ENCODE measurements at places on chromosomes 3 and 15. TPM values are rescaled to one million over a fixed set of nuclear protein-coding genes. Genes with fewer than 3 reads are reported as not detected.

DNA sequence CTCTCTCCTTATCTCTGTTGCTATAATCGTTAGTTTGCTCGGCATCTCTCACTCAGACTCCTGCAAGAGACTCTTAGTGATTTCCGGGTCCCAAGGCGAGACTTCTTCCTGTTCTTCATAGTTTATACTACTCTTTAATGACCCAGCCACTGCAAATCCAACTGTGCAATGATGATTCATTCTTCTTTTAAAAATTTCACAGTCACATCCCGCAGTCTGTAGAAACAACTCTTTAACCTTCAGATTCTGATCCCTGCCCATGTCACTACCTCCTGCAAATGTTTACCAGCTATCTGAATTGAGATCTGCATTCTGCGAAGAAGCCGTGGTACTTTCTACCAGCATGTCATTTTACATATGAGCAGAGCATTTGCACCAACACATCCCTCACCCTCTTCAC is 2.8 kb upstream of the VGLL3 start:
- no peak for DNase-seq

DNA sequence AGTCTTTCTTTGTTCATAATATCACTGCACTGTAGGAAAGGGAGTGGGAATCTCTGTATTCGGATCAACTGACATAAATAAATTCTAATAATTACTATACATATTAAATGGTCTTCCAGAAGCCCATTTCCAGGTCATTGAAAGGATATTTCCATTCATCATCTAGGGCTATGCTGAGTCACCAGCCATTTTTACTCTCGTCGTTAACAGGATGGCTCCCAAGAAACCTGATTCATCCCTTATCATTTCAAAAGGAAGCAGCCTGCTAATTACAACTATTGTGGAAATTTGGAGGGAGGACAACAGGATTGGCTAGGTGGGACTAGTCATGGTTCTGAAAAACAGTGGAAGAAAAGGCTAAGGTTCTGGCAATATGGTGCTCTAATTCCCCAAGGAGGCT is 13.6 kb downstream of the GMNC start:
- no peak for DNase-seq

DNA sequence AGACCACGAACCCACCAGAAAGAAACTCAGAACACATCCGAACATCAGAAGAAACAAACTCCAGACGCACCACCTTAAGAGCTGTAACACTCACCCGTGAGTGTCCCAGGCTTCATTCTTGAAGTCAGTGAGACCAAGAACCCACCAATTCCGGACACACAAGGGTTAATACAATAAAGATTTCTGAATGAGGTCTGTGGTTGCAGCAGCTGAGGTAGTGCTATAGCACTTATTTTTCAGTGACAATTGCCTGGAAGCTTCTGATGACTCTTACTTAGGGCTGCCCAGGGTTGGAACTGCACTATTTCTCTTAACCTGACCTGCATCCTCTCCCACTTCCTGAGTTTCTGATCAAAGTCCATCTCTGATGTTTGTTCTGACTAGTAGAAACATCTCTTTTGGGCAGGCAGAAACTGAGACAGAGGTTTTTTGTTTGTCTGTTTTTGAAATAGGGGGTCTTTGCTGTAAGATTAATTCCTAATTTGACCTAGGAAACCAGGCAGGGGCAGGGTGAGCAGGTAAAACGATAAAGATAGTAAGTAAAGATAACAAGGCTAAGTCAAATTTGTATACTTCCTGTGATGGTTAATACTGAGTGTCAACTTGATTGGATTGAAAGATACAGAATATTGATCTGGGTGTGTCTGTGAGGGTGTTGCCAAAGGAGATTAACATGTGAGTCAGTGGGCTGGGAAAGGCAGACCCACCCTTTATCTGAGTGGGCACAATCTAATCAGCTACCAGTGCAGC is 169.1 kb downstream of the GAP43 start:
- peak; percentile 60 for DNase-seq

- DNase-seq: no peak
Observed at GRCh38 chr3:102841866-102842265, 407.1 kb downstream of the ZPLD1 start.

FBXW12 gene
- total RNA-seq: not detected

DNA sequence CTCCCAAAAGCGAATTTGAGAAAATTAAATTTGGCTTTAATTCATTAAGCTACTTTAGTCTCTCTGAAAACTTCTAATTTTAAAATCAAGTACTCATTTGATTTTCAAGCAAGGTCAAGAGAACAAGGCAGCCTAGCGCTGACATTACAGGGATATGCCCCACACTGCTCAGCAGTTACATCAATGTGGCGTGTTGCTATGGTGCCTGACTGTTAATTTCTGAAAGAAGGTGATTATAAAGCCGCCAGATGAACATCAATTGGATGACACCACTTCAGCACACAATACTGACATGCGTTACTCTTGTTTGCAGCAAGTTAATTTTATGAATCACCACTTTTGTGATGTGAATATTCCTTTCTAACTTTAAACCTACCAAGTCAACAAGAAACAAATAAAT is 284.4 kb downstream of the FOXP1 start:
- peak; percentile 76 for DNase-seq

NANOGP8 gene
- not detected for total RNA-seq

DNA sequence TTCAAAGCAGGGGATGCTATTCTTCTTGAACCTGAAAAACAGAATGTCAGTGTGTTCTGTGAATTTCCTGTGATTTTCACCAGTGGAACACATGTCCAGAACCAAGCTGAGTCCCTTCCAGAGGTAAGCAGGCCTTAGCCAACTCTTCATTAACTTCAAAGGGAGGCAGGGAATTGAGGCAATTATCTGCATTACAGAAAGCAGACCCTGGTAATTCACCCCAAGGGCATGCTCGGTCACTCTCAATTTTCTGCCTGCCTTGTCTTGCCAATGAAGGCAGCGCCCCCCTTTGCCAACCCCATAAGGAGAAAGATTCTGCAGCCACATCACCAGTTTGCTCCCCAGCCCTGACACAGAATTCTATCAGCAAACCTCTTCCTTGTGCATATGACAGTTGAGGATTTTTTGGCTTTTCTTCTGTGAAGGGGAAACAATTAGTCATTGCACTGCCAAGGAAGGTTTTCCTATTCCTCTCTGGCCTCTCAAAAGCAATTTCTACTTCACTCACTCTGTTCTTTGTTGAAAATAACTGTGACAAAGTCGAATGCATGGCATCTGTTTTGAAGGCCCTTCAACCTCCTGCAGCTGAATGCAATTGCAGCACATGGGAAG is 85.3 kb downstream of the HHLA2 start:
- no peak for DNase-seq

DNA sequence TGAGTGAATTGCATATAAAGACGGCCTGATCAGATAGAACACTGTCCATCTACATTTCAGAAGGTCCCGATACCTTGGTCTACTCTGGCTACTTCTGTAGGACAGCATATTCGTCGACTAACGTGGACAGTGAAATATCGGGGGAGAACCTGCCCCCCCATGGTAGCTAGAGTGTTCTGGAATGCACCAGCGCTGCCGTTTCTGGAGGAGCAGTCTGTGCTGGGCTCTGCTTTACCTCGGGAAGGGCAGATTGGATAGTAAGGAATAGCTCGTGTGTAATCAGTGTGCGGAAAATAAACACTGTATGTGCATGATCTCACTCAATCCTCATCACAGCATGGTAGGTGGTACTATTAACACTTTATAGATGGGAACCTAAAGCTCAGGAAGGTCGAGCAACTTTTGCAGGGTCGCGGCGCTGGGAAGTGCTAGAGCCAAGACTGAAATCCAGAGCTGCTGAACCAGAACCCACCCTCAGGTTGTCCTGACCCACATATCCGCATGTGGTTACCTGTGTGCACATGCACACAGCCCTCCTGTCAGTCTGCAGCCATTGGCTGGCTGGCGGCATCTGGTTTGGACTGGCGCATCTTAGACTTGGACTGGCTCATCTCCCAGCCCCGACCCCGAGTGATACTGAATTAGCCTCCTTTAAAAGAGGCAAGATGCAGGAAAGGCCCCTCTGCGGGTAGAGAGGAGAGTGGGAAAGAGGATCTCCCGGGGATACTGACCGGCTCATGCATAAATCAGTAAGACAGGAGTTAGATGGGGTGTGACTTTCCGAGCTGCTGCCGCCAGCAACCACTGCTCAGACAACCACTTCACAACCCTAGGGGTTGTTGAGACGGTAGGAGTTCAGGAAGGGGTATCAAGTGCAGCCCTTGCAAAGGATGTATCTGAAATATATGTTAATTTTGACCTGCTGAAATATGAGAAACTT is 155.0 kb upstream of the BHLHE40 start:
- no peak for DNase-seq

STRIT1 gene
- not detected for total RNA-seq

CNTN4 gene
- total RNA-seq: not detected

DNA sequence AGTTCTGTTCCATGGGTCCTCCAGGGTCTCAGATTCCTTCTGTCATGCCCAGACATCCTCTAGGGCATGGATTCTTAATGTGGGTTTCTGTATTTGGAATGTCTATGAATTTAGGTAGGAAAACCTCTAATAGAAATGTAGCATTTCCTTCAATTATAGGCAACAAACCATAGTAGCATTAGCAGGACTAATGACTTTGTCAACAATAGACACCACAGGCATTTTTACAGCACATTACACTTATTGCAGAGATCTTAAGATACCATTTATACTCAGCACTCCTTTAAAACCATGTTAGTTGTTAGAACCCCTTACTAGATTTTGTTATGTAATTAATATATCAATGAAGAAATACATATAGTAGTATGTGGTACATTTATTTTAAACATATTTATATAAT is 77.8 kb upstream of the TBC1D5 start:
- DNase-seq: no peak

GRCh38 chr3:11555211-11555782 is 88.4 kb downstream of the VGLL4 start:
- no peak for DNase-seq

MST1R gene
- total RNA-seq: 1.1 TPM

- DNase-seq: no peak
Observed at GRCh38 chr3:59381282-59381681, 331.5 kb upstream of the CFAP20DC start.

DNA sequence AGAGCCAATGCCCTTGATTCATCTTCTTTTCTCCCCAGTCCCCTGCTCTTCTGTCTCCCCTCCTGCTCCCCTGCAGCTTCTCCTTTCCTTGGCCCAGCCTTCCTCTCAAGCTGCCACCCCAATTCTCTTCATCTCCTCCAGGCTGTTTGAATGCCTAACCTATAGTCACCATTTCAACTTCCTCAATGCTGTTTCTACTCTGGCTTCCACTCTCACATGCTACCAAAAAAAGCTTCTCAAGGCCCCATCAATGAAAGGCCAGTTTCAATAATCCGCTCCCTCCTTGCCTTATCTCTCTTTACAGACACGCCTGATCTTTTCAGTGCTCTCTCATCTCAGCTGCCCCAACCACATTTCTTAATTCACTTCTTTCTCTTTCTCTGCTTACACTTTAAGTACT is 212.2 kb upstream of the GPR149 start:
- DNase-seq: no peak

SPINK8 gene
- not detected for total RNA-seq

GRCh38 chr15:65326818-65327217 is 22.3 kb downstream of the RNU5B-1 start:
- no peak for DNase-seq

- DNase-seq: no peak
Observed at GRCh38 chr3:125351152-125351551, 24.0 kb downstream of the ZNF148 start.

HDC gene
- not detected for total RNA-seq

DNA sequence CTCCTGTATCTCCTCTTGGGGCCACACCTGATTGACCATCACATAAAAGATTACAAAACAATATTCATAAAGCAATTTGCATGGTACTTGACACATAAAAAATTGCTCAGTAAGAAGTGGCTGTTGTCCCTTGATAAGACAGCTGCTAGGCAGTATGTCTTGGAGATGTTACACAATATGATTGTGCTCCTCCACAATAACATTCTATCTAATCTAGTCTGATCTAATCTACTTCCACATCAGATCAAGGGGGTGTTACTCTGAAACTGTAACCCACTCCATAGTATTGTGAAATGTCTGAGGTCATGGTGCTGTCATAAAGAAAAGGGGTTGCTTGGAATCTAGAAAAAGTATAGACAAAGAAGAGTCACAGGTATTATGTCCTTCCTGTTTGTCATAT is 23.4 kb upstream of the AQP9 start:
- no peak for DNase-seq

- peak; percentile 16 for DNase-seq
Observed at GRCh38 chr3:142844339-142844977, 44.4 kb downstream of the PCOLCE2 start.

IQGAP1 gene
- 155 TPM for total RNA-seq

STIMATE gene
- total RNA-seq: 17.3 TPM

ANKUB1 gene
- total RNA-seq: not detected

ROPN1 gene
- not detected for total RNA-seq

- peak; percentile 38 for DNase-seq
Observed at GRCh38 chr3:139388821-139389551, 461 bp downstream of the COPB2 start.

ZNF620 gene
- 2.5 TPM for total RNA-seq

- no peak for DNase-seq
Observed at GRCh38 chr15:48565560-48566482, 79.7 kb downstream of the FBN1 start.

DNA sequence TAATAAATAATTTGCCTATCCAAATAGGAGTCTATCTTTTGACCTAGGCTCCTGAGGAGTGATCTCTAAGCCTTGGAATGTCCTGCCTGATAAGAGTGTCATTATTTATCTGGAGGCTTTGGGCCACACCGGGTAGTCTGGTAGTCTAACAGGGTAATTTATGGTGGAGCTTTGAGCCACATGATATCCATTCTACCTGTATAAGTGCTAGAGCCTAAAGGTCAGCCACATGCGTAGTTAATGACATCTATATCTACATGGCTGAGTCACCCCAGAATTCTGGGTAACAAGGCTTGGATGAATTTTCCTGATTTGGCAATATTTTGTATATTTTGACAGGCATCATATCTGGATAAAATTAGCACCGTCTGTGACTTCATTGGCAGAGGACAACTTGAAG is 681.4 kb downstream of the MCTP2 start:
- no peak for DNase-seq

ONECUT1 gene
- total RNA-seq: not detected

DNA sequence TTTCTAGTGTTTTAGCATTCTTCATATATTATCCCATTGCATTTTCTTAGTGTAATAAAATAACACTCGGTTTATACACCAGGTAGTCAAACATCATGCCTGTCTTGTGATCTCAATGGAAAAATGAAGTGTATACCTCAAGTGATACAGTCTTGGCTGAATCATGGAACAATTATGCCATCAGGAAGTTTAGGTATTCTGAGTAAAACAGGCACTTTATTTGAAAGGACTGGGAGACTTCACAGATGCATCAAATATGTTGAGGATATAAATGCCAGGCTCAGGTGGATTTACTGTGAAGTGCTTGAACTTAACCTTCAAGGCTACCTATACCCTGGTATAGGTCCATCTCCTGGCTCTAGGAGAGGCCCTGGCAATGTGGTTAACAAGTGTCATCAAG is 8.5 kb downstream of the TGFBR2 start:
- DNase-seq: peak; percentile 43

P2RY12 gene
- total RNA-seq: not detected

SLTM gene
- 89.9 TPM for total RNA-seq

GRCh38 chr3:177345049-177345972 is 148.0 kb upstream of the TBL1XR1 start:
- DNase-seq: peak; percentile 84
